ENCODE measurements at places on chromosomes 7 and 10.

GRCh38 chr7:27202018-27202861, 2.3 kb upstream of the HOXA13 start:
- no peak for DNase-seq

- no peak for DNase-seq
Observed at GRCh38 chr10:22314852-22315251, 1.3 kb upstream of the COMMD3 start.

- no peak for DNase-seq
Observed at GRCh38 chr10:662223-662605, 27.3 kb downstream of the DIP2C start.

DNA sequence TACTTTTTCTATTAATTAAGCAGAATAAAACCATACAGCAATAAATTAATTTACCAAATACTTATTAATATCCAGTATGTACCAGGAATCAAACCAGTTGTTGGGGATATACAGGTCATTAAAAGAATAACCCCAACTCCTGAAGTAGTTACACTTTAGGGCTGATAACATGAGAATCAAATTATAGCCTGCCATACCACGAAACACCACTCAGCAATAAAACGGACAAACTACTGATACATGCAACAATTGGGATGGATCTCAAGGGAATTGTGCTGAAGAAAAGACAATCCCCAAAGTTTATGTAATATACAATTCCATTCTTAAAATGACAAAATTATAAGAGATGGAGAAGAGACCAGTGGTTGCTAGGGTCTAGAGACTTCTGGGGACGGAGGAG, 22.7 kb downstream of the MCMBP start:
- no peak for DNase-seq

DNA sequence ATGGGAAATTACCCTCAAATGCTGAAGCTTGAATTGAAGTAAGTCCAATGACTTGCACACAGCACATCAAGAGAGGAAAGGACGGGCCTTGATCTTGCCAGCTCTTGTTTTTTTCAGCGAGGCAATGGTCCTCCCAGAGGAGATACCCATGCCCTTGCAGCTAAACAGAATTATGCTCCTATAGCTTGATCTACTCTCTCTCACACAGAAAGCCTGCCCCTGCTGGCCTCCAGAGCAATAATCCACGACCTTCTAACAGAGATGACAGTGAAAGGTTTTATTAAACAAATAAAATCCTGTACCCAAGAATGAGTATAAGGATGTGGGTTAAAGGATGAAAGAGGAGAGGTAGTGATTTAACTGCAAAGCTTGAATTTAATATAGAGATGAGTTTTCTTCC, 268.0 kb downstream of the ADRA2A start:
- DNase-seq, result no peak

DNA sequence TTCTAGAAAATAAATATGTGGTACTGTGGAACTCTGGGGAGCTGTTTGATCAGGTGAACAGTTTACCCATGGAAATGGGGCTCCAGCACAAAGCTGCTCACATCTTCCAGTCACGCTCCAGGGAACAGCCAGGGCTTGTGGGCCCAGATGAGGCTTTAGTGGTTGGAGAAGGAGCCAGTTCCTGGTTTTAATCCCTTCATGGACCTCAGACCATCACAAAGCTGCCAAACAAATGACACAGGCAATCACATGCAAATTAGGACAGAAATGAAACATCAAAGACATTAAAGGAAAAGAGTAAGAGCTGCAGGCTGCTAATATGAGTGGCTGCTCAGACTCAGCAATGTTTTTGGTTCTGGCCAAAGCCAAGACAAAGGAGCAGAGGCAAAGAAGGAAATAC, 2.2 kb upstream of the ATP6V0E2 start:
- DNase-seq, result no peak

GRCh38 chr7:66642186-66642585, 13.5 kb downstream of the KCTD7 start:
- DNase-seq, result peak; percentile 37

DNA sequence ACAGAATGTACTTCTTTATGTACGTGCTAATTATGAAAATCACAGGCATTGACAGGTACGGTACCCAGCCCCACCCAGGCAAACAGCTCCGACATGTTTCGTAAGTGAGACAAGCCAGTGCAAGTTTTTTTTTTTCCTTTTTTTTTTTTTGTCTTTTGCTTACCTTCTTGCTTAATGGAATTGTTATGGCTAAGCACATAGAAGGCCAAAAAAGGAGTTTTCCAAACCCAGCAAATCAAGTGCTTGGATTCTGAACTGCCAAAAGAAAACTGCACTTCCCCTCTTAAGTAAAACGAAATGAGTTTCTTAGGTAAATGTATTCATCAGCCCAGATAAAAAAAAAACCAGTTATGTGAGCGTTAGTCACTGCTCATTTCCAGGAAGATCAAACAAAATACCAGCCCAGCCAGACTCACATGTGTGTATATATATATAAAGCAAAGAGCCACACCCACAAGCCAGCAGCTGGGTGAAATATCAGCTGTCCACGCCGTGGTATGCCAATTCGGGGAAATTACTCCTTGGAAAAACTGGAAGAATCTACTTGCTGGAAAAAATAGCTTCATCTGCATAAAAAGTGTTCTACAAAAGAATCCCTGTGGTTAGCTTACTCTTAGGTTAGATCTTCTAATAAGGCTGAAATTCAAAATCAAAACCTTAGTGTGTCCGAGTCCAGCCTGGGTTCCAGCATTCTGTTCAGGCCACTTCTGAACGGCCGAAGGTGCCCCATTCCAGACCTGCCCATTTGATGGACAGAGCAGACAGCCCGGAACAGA, 8.0 kb downstream of the KLF6 start:
- DNase-seq, result no peak

GRCh38 chr7:75961218-75961617, 33.2 kb downstream of the TMEM120A start:
- DNase-seq, result no peak

- DNase-seq, result no peak
Observed at GRCh38 chr7:149765399-149766121, 7.8 kb downstream of the ZNF467 start.

DNA sequence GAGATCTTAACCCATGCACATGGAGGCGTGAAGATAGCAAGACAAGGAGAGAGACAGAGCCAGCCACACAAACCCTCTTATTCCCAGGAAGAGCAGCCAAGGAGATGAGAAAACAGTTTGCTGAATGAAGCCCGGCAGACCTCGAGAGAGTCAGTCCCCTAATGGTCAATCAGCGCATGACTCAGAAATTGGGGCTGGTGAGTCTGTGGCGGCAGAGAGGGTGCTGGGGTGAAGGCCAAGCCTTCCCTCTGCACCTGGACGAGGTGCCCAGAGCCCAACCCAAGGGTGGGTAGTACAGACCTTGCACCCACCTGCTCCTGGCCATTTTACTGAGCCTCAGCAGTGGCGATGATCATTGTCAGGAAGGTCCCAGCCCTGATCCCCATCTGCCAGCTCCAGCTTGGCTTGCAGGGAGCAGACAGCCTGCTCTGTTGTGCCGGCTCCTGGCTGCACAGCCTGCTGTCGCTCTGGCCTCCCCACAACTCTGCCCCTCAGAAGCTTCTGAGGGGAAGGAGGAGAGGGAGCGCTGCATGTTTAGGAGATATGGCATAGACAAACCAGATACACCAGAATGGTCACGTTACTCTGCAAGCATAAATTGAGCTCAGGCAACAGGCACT, 256.6 kb downstream of the RPS24 start:
- no peak for DNase-seq

DNA sequence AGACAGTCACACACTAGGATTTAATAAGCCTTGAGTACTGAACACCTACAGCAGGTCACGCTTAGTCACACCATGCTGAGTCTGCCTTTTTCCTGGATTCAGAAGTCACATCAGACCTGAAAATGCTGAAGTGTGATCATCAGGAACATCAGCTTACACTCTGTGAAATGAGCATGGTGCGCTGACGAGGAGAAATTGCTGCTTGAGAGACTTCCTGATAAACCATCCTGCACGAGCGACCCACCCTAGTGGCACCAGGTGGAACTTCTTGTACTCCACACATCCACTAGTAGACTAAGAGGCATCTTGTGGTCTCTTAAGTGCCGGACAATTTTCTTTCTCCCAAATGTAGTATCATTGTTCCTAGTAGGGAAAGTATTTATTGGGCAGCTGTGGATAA, 51.8 kb upstream of the MRLN start:
- DNase-seq, result peak; percentile 5

DNA sequence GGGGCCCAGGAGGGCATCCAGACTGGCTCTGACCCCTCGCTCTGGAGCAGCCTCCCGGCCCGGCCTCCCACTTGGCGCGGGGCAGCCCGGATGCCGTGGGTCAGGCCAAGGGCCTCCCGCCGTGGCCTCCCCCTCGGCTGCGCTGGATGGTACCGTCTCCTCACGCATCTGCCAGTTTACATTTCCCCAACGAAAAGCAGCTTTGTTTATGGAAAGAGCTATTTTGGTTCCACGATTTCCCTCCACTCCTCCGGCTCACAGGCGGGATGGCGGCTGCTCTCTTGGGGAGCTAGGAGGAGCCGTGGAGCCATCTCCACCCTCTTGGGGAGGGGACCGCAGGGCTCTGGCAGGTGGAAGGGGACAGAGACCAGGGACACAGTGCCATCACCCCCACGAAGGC, 93.2 kb upstream of the MYL10 start:
- no peak for DNase-seq

- DNase-seq, result no peak
Observed at GRCh38 chr10:127467811-127468210, 81.3 kb upstream of the NPS start.

DNA sequence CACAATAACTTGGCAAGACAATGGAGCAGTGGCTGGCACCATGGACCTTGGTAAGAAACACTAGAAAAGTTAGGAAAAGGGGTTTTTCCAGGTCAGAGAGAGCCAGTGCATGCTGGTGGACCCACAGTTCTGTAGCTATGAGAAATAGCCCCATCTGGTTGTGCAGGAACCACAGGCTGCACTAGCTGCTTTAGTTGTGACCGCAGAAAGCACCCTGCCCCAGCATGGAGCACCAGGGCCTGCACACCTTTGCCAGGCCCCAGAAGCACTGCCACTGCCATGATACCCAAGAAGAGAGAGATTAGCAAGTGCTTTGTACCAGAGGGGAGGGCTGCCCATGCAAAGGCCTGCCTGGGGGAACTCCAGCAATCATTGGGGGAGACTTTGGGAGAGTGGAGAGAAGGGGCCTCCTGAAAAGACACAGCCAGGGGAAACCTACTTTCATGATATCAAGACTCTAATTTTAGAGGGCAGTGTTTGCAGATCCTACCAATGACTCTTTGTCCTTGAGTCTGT, 256.1 kb upstream of the C7orf33 start:
- no peak for DNase-seq

- DNase-seq, result no peak
Observed at GRCh38 chr7:94397722-94398121, 3.0 kb downstream of the COL1A2 start.

DNA sequence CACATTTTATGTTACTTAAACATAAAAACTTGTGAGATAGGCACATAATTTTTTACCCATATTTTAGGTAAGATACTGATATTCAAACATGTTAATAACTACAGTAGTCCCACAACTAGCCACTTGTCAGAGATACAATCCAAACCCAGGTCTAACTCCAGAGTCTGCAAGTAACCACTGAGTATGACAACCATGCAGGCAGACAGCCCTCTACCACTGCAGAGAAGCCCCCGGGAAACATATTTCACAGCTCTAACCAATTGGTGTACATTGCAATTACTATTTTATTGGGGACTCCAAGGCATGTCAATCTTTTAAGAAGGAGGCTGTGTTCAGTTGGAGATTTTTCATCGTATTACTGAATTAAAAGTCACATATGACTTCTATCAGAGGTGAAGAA, 107.2 kb upstream of the FAM133B start:
- DNase-seq, result no peak

- DNase-seq, result no peak
Observed at GRCh38 chr10:79192677-79193003, 123.9 kb downstream of the ZMIZ1 start.

DNA sequence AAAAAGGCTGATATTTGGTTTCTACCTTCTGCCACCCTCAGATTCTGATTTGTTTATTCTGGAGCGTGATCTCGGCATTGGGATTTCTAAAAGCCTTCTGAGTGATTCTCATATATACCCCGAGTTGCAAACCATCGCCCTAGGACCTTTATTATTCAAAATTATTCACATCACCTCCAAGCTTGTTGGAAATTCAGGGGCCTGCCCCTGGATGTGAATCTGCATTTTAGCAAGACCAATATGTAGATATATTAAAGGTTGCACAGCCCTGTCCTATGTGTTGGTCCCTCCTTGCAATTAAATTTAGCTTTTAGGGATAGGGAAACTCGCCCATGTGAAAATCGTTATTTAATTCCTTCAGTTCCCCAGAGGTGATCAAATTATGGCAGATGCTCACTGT, 9.0 kb upstream of the CHN2 start:
- no peak for DNase-seq

DNA sequence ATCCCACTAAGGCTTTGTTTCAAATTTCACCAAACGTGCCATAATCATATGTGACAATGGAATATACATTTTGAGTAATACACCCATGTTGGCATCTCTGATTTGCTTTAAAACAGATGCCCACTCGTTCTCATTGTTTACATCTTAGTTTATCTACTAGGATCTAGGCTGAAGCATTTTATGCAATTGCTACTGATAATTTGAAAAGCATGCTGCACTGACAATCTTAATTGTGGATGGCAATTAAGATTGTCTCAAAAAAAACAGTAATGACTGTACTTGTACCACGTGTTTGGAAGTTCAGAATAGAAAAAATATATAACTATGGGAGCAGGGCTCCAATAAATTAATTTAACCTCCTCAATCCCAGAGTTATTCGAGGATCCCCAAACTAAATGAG, 136.8 kb downstream of the CRPPA start:
- DNase-seq, result no peak

DNA sequence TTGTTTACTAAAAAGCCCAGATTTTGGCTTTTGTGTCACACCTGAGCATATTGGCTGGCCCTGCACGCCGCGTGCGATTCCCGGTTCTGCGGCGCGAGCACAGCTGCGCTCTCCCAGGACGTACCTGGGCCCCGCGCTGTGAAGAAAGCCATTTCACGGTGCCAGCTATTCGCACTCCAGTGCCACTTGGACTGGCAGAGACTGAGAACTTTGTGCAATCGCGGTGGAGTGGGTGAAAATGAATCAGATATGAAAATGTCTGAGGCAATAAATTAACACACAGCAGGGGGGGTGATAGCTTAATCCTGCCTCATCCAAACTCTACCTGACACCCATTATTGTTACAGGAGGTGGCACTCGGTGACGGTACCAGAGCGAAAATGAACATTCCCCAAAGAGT, 330.1 kb upstream of the MGMT start:
- no peak for DNase-seq

GRCh38 chr10:114998993-114999392, 61.0 kb downstream of the TRUB1 start:
- DNase-seq, result no peak

- DNase-seq, result peak; percentile 7
Observed at GRCh38 chr10:29285624-29286051, 3.2 kb upstream of the LYZL1 start.

GRCh38 chr7:101465576-101466196, 103.0 kb downstream of the COL26A1 start:
- no peak for DNase-seq

- no peak for DNase-seq
Observed at GRCh38 chr10:51301644-51302043, 227.4 kb downstream of the PRKG1 start.

- no peak for DNase-seq
Observed at GRCh38 chr7:123562121-123562520, 4.5 kb upstream of the NDUFA5 start.
